ENCODE measurements at places on chromosomes 1 and 21.

DNA sequence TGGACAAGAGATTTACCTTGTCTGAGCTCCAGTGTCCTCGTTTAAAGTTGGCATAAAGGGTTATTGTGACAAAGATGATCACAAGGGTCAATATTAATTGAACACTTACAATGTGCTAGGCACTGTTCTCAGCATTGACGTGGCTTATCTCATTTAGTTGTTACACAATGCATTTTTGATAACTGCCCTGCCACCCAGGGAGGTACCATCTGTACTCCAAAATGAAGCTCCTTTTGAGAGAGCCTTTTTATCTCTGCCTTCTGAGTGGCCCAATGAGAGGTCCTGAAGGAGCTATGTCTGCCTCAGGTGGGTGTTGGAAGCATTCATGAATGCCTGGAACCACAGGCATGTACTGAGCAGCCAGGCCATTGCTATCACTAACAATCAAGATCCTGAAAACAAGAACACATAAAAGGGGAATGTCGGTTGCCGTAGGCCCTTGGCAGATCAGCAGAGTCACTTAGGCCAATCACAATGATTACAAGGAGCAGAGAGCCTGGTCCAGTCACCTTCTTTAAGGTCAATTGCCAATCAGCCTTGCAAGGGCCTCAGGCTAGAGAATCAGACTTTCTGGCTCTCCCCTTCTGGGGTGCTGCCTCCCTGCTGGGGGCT lies 78.5 kb downstream of the NMNAT2 start:
- DNase-seq = no peak

GRCh38 chr1:57736940-57737339 lies 313.1 kb upstream of the DAB1 start:
- no peak for DNase-seq

GRCh38 chr1:22259551-22260282 lies 116.8 kb upstream of the WNT4 start:
- peak; percentile 72 for DNase-seq

GRCh38 chr1:171267391-171267790 lies 19.1 kb downstream of the FMO1 start:
- no peak for DNase-seq

GRCh38 chr1:53740621-53741105 lies 1.7 kb upstream of the GLIS1 start:
- DNase-seq = no peak

Data from COR-L47 (cell line).